ENCODE measurements at places on chromosomes 6 and 20.

GRCh38 chr6:157223021-157223430 is 100.3 kb downstream of the TMEM242 start:
- DNase-seq = peak; percentile 34

DNA sequence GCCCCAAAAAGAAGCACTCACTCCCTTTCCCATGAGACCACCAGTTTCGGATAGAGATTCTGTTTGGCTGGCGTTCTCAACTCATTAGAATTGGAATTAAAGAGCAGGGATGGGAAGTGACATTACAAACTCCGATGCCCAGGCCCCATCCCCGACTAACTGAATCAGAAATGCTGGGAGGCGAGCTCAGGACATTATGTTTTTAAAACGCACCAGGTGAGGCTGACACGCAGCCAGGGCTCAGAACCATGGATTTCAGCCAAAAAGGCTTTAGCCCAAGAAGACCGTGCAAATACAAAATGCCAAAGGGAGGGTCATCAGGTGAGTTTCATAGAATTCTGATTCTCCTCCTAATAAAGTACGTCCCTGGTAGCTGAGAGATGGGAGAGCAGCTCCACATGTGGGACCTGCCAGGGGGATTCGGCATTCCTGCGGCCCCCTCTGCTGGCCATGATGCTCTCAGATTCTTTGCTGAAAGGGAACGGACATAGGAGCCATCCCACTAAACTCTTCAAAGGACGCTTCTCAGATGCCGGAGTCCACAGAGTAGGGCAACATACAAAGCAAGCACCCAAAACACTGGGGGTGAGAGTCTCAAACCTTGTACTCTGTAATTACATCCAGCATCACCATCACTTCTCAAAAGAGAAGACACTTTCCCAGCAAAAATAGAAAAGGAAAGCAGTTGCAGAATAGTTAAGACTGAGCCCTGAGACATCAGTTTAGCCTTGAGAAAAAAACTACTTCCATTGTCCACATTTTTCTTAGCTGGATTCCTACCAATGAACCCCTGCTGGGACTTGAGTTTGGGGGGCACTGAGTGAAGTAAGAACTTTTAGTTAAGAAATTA is 205.2 kb downstream of the BMP7 start:
- no peak for DNase-seq

DNA sequence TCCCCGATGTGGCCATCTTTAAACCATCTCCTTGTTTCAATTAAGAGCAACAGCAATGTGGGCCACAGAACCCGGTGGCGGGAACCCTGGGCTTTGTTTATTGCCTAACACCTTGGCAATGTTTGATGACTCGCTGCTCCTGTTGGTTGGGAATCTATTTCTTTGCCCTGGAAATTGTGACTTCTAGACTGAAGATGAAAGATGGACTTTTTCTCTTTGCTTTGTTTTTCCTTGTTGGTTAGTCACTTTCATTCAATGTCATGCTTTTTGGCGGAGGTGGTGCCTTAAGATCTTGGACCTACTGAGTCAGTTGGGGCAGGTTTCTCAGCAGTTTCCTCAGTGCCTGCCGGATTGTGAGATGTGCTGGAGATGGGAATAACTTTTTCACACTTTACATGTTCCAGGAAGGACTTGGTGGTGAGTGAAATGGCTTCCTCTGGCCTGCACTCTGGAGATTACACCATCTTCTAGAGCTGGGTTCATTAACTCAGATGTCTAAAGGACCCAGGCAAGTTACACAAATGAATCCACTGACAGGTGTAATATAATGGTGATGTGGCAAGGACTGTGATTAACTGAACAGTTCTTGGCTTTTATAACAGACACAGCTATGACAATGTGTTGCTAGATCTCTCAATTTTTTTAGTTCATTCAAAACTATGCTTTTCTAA is 56.3 kb downstream of the TSHZ2 start:
- DNase-seq = no peak

- DNase-seq = no peak
These were observed 26.6 kb downstream of the HDGFL1 start for GRCh38 chr6:22596011-22596410.

DNA sequence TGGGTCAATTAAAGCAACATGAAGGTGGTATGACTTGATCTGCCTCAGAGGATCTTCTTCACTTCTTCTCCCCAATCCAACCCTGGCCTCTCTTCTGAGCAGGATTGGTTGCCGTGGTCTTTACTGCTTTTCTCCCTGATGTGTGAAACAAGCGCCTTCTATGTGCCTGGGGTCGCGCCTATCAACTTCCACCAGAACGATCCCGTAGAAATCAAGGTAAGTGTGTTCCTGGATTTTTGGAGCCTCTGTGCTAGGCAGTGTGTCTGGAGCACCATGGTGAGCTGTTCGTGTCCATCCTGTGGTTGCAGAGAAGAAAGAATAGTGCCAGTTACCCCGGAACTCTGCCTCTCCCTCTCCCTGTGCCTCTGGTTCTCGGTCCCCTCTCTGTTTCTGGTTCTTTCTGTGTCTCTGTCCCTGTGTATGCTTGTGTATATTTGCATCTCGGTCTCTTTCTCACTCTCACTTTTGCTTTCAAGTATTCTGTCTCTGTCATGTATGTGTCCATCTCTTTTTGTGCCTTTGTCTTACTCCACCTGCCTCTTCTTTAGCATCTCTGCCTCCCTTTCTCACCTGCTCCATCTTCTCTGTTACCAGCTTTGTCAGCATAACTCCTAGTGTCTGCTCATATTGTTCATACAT is 23.5 kb downstream of the TM9SF4 start:
- DNase-seq = no peak
